ENCODE measurements at places on chromosomes 5 and 9. TPM values are rescaled to one million over a fixed set of nuclear protein-coding genes. Genes with fewer than 3 reads are reported as not detected.

Gene CAPSL
- total RNA-seq: not detected

Gene ZNF462
- 42.1 TPM for total RNA-seq

Gene DMRT1
- not detected for total RNA-seq

DNA sequence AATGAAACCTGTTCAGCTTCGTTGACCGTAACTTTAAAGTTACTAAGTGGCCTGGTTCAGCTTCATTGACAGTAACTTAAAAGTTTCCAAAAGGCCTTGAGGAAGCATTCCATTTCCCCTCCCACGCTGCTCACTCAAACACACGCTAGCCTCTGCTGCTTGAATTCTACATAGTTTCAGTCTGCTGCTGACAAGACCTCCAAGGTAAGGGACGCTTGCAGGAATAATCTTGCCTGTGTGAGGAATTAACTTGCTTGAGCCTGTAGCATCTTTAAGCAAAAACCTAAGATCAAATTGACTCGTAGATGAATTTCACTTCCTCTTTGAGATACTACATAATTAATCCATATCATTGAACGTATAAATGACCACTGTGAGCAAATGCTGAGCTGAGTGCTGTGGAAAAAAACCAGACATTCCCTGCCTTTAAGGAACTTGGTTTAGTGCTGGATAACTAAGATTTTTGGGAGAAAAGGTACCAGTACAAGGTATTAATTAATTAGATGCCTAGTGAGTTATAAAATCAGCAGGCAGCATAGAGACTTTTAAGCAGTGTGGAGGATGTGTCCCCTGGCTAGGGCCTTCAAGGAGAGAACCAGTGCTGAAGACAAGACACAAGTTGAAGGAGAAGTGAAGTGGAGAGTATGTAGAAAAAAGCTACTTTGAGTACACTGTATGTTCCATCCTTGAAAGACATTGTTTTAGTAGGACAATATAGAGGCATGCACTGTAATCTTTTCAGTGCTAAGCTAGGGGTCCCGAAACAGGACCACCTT is 39.2 kb downstream of the GRAMD2B start:
- H3K4me3 ChIP-seq: no peak overlapping the region
- peaks cover 50% of the 10 kb centered on the region for H3K4me1 ChIP-seq
- H3K27ac ChIP-seq: peak overlapping the region; percentile 96
- peak; percentile 82 for DNase-seq

DNA sequence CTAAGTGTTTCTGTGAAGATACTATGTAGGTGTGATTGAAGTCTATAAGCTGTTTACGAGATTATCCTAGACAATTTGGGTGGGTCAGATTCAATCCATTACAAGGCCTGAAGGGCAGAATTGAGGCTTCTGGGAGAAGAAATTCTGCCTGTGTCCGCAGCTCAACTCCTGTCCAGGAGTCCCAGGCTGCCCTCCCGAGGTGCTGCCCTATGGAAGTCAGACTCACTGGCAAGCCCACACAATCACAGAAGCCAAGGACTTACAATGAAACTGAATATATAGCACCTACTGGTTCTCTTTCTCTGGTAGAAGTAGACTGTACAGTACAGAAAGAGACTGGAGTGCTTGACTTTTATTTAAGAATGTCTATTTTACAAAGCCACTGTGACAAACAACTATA is 74.5 kb downstream of the EPB41L4A start:
- H3K27ac ChIP-seq: no peak overlapping the region
- H3K4me3 ChIP-seq: no peak overlapping the region
- DNase-seq: no peak
- no peaks in the 10 kb centered on the region for H3K27me3 ChIP-seq
- peaks cover 7% of the 10 kb centered on the region for H3K4me1 ChIP-seq

DNA sequence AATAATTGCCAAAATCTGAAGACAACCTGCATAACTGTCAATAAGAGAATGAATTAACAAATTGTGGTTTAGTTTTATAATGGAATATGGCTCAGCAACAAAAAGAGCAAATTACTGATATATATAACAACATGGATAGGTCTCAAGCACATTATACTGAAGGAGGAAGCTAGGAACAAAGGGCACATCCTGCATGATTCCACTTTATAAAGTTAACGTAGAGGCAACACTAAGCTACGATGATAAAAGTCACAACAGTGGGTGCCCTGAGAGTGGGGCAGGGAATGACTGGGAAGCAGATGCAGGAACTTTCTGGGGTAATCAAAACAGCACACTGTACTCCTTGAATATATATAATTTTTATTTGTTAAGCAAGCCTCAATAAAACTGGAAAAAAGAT is 165.2 kb downstream of the RMI1 start:
- H3K4me3 ChIP-seq: no peak overlapping the region
- no peak overlapping the region for H3K27ac ChIP-seq
- DNase-seq: no peak
- H3K4me1 ChIP-seq: no peaks in the 10 kb centered on the region
